ENCODE measurements at places on chromosomes 3 and 15.

DNA sequence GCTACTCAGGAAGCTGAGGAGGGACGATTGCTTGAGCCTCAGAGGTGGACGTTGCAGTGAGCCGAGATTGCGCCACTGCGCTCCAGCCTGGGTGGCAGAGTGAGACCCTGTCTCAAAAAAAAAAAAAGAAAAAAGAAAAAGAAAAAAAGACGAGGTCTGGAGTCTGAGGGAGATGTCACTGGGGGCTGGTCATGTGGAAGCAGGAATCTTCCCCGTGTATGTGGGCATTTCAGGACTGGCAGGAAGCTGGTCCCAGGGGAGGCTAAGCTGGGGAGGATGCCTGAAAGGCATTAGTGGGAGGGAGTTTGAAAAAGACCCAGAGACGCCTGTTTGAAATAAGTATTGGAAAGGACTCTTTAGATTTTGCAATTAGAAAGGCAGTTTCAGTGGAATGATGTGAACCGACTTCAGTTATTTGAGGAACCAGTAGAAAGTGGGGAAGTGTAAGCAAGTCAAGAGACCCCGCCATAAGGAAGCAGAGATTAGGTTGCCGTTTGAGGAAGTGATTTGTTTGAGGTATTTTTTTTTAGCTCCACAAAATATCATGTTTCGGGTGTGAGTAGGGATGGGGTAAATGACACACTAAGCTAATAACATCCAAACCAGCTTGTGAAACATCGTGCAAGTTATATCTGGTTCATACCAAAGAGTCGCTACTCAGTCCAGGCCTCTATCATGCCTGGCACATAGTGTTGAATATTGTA is 55.5 kb downstream of the ST6GAL1 start:
- DNase-seq: no peak

GRCh38 chr3:180855364-180855763 is 57.1 kb upstream of the FXR1 start:
- no peak for DNase-seq

DNA sequence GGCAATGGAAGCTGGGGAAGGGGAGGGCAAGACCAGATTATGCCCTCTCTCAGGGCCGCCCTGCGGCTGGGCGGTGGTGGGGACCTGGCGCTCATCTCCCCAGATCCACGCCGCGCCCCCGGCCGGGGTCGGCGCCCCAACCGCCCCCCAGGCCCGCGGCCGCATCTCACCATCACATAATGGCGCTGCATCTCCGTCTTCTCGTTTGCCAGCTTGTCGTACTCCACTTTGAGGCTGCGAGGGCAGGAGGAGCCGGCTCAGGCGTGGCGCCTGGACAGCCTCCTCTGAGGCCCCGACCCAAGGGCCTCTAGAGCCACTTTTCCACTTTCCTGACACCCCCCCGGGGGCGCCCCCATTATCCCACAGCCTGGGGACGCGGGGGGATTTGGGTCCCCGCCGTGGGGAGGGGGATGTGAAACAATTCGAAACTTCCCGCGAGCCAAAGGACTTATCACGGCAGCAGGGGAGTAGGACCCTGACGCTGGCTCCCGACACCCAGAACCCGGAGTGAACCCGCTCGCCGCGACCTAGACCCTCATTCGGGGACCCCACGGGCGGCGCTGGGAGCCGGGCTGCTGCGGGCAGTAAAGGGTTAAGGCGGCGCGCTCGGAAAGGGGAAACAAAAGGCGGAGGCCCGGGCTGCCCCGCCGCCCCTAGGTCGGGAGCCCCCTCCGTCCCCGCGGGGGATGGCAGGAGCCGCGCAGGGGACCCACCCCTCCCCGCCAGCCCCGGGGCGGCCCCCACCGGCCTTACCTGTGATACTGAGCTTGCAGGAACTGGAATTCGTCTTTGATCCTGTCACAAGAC is 2.1 kb downstream of the TLE3 start:
- DNase-seq: peak; percentile 50

- peak; percentile 70 for DNase-seq
Measured at GRCh38 chr3:119240591-119241434, at the start of gene B4GALT4. Gene B4GALT4 (minus strand): TSS chr3:119240878. CDS start chr3:119230099, 10,779 bp downstream.

DNA sequence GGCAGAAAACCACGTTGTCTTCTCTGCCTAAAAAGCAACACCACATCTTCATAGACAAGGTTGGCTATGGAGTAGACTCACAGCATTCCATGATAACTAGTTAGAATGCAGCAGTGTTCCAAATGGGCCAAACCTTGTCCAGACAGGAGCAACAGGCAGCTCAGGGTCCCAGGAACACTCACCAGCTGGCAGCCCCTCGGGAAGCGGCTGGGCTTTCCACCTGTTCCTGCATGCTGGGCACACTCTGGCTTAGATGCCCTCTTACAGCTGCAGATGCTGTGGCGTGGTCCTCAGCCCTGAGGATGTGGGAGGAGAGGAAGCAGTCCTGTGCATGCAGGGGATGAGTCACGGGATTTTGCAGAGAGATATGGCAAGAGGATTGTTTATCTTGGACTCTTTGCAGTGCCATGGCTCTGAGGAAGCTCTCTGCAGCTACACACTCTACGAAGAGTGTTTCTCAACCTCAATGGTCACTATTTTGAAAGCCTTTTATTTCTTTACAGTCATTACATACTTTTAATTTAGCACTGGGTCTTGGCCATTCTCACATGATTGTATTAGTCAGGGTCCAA is 11.3 kb downstream of the NRROS start:
- DNase-seq: no peak

- peak; percentile 52 for DNase-seq
Measured at GRCh38 chr3:42535981-42536784, 33.7 kb downstream of the VIPR1 start.

DNA sequence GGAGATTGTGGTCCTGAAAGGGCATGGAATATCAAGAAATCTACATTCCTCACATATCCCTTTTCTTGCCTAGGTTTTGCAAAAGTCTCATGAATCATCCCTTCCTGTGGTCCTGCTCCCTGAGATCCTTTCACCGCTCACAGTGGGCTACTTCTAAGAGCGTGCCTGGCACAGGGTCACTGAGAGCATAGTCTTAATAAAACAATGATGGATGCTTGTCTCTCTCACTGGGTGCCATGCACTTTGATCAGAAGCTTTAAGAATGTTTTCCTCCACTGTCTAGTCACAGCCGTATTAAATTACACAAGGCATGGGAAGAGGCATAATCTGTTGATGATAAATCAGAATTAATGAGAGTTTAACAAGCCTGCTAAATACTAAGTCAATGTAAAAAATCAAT is 269.7 kb upstream of the ATP10A start:
- no peak for DNase-seq

GRCh38 chr15:33292717-33293307 is 18.0 kb upstream of the RYR3 start:
- DNase-seq: peak; percentile 58

DNA sequence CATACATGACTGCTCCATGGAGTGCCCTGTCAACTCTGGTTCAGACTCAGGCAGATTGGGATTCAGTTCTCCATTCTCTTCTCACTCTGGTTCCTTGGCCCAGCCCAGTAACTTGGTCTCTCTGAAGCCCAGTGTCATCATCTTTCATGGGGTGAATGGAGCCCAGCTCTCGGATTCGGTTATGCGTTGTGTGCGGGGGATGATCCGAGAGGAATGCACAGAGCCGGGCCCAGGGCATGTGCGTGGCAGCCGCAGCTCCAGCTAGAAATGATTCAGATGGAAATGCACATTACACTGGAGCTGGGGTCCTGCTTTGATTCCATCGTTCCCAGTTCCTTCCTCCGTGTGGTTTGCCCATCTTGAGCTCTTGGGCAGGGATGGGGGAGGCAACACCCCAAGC is 189.4 kb downstream of the FEZF2 start:
- no peak for DNase-seq

DNA sequence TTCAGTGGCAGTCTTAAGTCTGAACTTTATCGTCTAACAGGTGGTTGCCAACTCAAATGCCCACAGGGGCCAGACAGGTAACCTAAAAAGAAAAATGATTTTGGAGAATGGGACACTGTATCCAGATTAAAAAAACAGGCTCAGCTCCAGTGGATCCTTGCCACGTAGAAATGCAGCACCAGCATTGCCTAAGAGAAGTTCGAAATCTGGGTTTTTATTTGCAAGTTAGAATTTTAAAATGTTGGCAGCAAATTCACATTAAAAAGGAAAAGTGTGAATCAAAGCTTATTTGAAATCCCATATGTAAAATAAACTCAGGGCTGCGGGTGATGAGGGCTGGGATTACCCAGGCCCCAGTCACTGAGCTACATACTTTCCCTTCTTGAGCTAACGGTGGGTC is 408.5 kb upstream of the SUCLG2 start:
- DNase-seq: no peak

GRCh38 chr3:39105687-39106063 is 1.8 kb downstream of the GORASP1 start:
- no peak for DNase-seq

GRCh38 chr3:59880717-59881116 is 830.9 kb upstream of the CFAP20DC start:
- DNase-seq: no peak

GRCh38 chr3:170670504-170670903 is 84.6 kb upstream of the SLC7A14 start:
- no peak for DNase-seq

- DNase-seq: no peak
Measured at GRCh38 chr15:91182101-91182500, 82.0 kb downstream of the SV2B start.
